ENCODE measurements at places on chromosomes 12 and 14.

GRCh38 chr14:68653108-68653507, 139.8 kb downstream of the ZFP36L1 start:
- no peak for DNase-seq

GRCh38 chr12:117679776-117680175, 289.0 kb downstream of the KSR2 start:
- DNase-seq = no peak

- no peak for DNase-seq
These were observed 19.9 kb downstream of the CCND2 start for GRCh38 chr12:4293299-4293965.

- DNase-seq = no peak
These were observed 87.9 kb downstream of the LGMN start for GRCh38 chr14:92660571-92660970.
